Activated CD4-positive, alpha-beta T cell treated with anti-CD3 and anti-CD28 coated beads, Interleukin-2, amount 50 U/mL, for 16 hours (primary cell): ENCODE measurements at places on chromosomes 4 and X.

- DNase-seq, result no peak
Observed at GRCh38 chr4:152894673-152895072, 41.5 kb upstream of the FHDC1 start.

GRCh38 chrX:14698790-14699189 lies 169.5 kb downstream of the GLRA2 start:
- no peak for DNase-seq

GRCh38 chr4:87476934-87477333 lies 52.2 kb downstream of the SPARCL1 start:
- DNase-seq, result no peak

GRCh38 chrX:119013164-119013563 lies 38.7 kb downstream of the LONRF3 start:
- DNase-seq, result no peak

GRCh38 chrX:153864561-153865320 lies 21.2 kb downstream of the L1CAM start:
- DNase-seq, result no peak

DNA sequence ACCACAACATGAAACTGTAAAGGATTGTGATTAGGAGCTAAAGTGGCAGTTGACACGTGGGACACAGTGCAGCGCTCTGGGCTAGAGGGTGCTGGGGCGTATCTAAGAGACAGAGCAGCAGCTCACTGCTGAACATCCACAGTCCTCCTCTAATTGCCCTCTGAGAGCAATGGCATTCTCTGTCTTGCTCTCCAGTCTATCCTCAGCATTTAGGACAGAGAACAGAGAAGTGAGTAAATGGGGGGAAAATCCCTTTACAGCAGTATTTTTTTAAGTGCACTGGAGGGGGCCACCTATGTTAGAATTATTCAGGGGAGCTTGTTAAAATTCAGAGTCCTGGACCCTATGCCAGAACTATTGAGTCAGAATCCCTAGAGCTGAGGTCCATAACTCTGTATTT lies 4.2 kb upstream of the TMEM154 start:
- peak; percentile 17 for DNase-seq

DNA sequence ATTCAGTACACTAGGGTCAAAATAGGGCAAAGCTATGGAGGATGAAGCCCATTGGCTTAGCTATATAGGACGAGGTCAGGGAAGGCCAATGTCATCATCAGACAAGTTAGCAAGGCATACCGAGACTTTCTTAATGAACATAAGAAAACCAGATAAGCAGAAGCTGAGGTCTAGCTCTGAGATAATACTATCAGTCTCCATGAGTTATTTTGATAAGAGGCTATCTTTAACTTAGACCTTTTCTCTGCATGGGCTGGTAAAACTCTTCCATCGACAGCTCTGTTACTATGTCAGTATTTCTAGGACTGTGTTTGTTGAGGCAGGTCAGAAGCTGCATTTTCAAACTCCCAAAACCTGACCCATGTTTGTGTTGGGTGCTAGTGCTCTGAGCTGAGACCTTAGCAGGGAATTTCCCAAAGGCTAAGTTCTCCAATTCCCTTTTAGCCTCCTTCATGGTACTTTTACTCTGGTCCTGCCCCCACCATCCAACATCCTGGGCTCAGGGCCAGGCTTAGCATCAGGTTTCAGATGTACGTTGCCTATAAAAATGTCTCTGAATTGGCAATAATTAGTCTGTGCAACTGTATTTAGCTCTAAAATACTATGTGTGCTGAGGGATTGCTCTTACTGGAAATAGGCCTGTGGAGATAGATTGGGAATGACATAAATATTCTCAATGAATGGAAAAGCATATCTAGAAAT lies 29.3 kb upstream of the LRAT start:
- no peak for DNase-seq

- DNase-seq, result no peak
Observed at GRCh38 chrX:73401591-73402266, 45.1 kb upstream of the CDX4 start.

GRCh38 chr4:89006307-89006706 lies 50.7 kb downstream of the FAM13A start:
- no peak for DNase-seq

- no peak for DNase-seq
Observed at GRCh38 chr4:137968956-137969678, 273.0 kb downstream of the SLC7A11 start.

- no peak for DNase-seq
Observed at GRCh38 chr4:10740891-10741620, 56.5 kb upstream of the CLNK start.

- no peak for DNase-seq
Observed at GRCh38 chr4:134308910-134309309, 107.3 kb upstream of the PABPC4L start.

GRCh38 chr4:14552119-14552518 lies 450.2 kb upstream of the CPEB2 start:
- no peak for DNase-seq

- DNase-seq, result no peak
Observed at GRCh38 chrX:17803449-17803848, 57.6 kb downstream of the RAI2 start.

DNA sequence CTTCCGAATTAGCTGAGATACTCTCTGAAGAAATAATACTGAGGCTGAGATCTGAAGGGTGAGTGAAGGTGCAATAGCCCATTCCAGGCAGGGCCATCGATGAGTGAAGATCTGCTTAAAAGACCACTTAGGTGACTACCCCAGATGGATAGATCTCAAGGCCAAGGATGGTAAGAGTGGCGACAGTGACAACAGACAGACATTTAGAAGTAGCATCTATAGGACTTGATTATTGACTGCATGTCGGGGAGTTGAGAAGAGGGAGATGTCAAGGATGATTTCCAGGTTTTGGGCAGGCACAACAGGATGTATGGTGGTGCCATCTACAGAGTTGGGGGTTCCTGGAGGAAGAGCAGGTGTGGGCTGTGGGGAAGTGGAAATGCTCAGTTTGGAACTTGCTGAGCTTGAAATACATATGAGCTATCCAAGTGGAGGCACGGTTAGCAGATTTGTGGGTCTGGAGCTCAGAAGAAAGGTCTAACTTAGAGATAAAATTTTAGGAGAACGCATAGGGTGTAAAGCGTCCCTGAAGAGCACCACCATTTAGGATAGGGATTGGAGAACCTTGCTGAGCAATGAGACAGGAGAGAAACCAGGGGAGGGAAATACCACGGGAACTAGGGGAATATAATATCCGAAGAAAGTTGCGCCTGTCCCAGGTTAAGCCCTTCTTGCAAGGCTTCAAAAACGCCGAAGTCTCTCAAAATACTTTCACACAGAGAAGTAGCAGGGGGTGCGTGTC lies 688 bp downstream of the UFSP2 start:
- peak; percentile 1 for DNase-seq

DNA sequence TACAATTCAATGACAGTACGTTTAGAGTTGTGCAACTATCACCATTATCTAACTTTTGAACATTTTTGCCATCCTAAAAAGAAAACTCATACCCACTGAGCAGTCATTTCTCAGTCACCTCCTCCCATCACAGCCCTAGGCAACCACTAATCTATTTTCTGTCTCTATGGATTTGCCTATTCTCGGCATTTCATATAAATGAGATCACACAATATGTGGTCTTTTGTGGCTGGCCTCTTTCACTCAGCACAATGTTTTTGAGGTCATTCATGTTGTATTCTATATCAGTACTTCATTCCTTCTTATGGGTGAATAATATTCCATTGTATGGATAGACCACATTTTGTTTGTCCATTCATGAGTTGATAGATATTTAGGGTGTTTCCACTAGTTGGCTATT lies 103.0 kb downstream of the PPEF1 start:
- no peak for DNase-seq

DNA sequence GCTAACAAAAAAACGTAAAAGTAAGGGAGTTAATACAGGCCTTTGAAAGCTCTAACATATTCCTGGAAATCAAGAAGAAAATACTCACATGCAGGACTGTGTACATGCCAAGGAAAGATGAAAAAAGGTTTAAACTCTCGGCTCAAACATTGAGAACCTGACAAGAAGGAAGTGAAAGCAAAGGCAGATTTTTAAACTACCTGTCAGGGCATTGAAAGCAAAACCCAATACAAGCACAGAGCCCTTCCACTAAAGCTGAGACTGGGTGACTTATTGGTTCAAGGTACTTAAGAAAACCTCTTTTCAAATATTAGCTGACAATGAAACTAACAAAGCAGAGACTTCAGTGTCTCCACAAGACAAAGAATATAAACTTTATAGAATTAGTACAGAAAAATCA lies 313.0 kb upstream of the GRID2 start:
- no peak for DNase-seq

GRCh38 chr4:11376571-11376970 lies 52.1 kb downstream of the HS3ST1 start:
- no peak for DNase-seq

- peak; percentile 64 for DNase-seq
Observed at GRCh38 chr4:114807759-114808404, 209.3 kb downstream of the UGT8 start.

GRCh38 chr4:183797445-183798300 lies 107.4 kb upstream of the STOX2 start:
- DNase-seq, result no peak

GRCh38 chrX:829145-829544 lies 198.6 kb downstream of the SHOX start:
- DNase-seq, result no peak

DNA sequence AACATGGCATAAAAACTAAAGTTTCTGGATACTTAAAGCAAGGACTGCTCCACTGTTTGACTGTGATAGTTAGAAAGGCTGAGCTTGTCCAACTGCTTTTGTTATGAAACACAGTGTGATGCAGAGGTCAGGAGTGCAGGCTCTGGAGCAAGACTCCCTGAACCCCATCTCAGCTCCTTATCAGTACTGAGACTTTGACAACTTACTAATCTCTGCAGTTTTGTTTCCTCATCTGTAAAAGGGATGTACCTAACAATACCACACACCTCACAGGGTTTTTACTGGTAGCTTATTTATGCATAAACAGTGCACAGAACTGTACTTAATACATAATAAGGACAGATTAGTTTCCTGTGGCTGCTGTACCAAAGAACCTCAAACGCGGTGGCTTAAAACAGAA lies 804.3 kb downstream of the FSTL5 start:
- no peak for DNase-seq

DNA sequence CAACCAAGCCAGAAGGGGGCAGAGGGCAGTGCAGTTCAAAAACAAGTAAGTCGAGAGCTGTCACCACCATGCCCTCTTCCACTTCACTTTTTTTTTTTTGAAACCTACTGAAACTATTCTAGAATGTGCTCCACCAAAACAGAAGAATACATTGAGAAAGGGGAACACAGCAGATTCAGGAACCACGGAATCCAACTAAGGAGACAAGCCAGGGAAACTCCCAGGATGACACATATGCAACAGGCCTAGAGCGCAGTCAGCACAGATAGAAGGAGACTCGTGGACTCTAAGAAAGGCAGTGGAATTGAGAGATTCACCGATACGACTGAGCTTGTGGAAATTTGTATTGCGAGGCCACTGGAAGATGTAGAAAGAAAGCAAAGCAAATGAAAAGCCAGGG lies 66.1 kb downstream of the PHKA2 start:
- no peak for DNase-seq

DNA sequence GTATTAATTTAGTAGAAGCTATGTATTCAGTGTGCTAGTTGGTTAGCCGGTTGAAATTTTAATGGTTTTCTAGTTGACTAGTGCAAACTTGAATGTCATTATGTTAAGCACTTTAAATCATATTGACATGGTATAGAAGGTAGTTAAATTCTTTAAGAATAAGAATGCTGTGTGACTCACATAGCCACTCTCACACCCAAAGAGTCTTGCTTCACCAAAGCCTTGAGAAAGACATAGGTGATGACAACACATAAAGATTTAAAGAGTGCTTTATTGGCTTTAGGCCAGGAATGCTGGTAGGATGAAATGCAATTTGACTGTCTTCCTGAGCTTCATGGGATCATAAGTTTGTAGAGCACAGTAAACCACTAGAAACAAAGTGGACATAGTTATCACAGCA lies 85.3 kb downstream of the DCAF8L2 start:
- DNase-seq, result no peak

GRCh38 chrX:103293118-103293517 lies 16.6 kb upstream of the TCEAL5 start:
- DNase-seq, result no peak

- DNase-seq, result no peak
Observed at GRCh38 chr4:129788486-129788885, 692.5 kb downstream of the C4orf33 start.

DNA sequence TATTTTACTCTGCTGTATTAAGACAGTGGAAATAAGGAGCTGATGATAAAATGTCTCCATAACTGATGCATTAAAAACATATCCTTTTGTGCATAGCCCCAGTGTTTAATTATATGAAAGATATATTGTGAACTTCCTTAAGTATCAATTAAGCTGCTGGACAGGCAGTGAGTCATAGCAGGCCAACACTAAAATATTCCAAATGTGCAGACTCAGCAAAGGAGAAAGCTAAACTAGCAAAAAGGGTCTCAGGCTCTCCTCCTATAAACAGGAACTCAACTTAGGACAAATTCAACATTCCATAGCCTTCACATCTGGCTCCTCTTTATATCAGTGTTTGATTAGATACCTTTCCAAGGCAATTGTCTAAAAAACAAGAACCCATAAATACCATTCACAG lies 15.6 kb downstream of the TNMD start:
- DNase-seq, result no peak

- no peak for DNase-seq
Observed at GRCh38 chr4:84381759-84382158, 117.3 kb downstream of the NKX6-1 start.

DNA sequence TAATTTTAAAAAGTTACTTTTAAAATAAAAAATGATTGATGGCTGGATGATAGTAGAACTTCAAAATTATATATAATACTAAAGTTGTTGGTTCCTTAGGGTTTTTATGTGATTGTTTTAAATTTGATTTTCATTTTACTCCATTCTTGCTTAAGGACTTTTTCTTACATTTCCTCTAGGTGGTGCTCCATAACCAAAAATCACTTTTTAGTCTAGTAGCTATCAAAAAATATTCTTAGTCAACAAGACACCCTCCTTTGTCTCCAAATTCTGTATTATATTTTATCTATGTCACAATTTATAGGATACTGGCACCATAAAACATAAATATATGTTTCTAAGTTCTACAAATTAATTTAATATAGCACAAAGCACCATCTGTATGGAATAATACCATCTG lies 67.2 kb upstream of the BRWD3 start:
- DNase-seq, result peak; percentile 41

DNA sequence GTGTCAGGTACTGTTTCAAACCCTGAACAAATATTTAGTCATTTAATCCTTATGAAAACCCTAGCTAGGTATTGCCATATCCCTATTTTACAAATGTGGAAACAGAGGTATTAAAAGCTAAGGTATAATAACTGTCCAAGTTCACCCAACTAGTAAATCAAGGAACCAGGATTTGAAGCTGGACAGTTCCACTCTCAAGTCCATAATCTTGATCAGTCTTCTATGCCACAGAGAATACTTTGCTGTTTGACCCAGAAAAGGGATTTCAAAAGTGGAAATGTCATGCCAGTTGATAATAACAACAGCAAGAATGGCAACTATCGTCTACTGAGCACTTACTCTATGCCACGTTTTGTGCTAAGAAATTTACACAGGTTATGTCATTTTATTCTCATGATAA lies 90.4 kb upstream of the KIT start:
- no peak for DNase-seq
